ENCODE measurements at places on chromosomes 4 and X. TPM values are rescaled to one million over a fixed set of nuclear protein-coding genes. Genes with fewer than 3 reads are reported as not detected.

TAB3 gene
- total RNA-seq = 12.9 TPM

SMIM20 gene
- 30.9 TPM for total RNA-seq

PAGE1 gene
- total RNA-seq = not detected

PRDM8 gene
- 0.10 TPM for total RNA-seq

- no peak for DNase-seq
These were observed 594.1 kb downstream of the GLUD2 start for GRCh38 chrX:121641560-121641959.

- no peak for DNase-seq
These were observed 50.1 kb upstream of the ACSL4 start for GRCh38 chrX:109782994-109783700.

DNA sequence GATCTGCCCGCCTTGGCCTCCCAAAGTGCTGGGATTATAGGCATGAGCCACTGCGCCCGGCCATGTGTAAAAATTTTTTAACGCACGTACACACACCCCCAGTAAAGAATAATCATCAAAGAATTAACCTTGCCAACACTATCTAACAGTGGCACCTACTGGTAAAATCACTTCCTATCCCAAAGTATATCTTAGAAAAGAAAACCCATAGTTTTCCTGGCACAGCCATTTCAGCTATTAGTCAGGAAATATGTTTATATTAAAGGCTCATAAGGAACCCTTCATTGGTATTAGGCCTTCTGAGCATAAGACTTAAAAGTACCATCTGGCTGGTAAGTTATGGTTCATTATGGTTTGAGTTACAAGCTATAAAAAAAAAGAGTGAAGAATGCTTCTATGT lies 14.1 kb downstream of the S100G start:
- no peak for DNase-seq

- no peak for DNase-seq
These were observed 40.5 kb upstream of the PGRMC2 start for GRCh38 chr4:128328106-128328505.

- DNase-seq = no peak
These were observed 249.1 kb upstream of the BMP3 start for GRCh38 chr4:80781431-80781830.

- DNase-seq = no peak
These were observed 157.8 kb downstream of the AFF2 start for GRCh38 chrX:148658115-148658730.

GRCh38 chrX:36974911-36975310 lies 33.3 kb upstream of the FAM47C start:
- no peak for DNase-seq

DNA sequence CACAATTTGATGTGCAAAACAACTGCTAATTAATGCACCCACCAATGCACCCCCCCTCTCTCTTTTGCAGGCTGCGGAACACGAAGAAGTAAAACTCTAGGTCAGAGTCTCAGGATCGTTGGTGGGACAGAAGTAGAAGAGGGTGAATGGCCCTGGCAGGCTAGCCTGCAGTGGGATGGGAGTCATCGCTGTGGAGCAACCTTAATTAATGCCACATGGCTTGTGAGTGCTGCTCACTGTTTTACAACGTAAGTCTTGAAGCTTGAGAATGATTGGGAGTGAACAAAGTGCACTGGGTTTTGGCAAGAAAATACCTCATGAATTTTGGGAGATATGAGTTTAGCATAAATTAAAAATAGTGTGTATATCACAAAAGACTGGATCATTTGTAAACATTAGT lies 28.9 kb downstream of the TMPRSS11E start:
- no peak for DNase-seq
